ENCODE measurements at places on chromosomes 3 and 15.

DNA sequence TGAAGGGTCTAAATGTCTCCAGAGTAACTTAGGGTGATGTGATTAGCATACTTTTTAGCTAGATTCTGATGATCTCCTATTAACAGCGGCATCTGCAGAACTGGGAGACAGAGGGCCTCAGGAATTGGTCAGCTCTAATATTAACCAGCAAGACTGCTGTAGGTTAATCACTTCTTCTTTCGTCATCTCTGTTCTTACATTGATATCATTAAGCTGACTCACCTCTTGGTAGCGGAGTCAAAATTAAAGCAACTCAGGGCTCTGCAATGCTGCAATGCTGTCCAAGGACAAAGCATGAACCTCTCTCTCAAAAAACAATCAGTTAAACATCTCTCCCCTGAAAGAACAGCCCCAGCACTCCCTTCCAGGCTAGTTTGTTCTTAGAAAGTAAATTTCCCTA, 57.5 kb upstream of the TRA2B start:
- DNase-seq: no peak

GRCh38 chr3:149646181-149646766, 11.6 kb downstream of the WWTR1 start:
- no peak for DNase-seq

DNA sequence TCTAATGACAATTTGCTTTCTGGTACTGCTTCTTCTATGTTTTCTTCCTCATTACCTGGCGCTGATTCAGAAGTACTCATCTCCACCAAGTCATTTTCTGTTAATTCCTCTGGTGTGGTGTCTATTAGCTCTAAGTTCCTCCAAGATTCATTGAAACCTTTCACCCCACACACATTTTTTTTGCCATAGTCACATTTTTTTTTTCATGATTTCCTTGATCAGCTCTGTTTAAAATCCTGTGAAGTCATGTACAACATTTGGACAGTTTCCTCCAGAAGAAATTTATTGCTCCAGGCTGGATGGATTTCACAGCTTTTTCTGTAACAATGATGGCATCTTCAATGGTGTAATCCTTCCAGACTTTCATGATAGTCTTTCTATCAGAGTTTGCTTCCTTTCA, 243.2 kb upstream of the VEPH1 start:
- DNase-seq: no peak

DNA sequence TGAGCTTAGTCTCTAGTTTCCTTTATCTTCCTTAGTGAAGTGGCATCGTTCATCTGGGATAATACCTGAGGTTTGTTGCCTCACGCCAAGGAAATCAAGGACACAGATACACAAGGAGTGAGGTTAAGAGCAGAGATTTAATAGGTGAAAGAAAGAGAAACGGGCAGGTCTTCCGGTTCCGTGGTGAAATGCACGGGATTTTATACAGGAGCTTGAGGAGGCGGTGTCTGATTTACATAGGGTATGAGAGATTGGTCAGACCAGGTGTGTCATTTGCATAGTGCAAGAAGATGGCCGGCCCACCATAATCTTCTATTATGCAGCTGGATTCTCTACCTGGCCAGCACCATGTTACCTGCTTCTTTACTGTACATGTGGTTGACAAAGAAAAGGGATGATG, 17.2 kb downstream of the ARRDC4 start:
- DNase-seq: no peak

DNA sequence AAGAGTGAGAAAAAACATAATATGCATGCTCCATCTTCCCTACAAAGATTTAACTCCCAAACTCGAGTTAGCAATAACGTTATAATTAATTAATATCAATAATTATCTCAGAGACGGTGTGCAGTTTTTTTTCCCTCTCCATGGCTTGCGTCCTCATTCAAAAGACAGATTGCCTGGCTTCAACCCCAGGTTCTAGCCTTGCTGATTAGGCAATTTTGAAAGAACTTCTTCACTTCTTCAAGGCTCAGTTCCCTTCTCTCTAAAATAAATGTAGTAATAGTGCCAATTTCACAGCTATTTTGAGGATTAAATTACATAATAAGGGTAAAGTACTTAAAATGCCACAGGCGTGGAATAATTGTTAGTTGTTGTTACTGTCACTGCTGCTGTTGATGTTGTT, 876.1 kb upstream of the GBE1 start:
- DNase-seq: no peak

Measured in stimulated activated CD4-positive, alpha-beta T cell treated with anti-CD3 and anti-CD28 coated beads, Interleukin-4, amount 100 ng/mL, for 48 hours (primary cell).